ENCODE measurements at places on chromosomes 3 and 15.

DNA sequence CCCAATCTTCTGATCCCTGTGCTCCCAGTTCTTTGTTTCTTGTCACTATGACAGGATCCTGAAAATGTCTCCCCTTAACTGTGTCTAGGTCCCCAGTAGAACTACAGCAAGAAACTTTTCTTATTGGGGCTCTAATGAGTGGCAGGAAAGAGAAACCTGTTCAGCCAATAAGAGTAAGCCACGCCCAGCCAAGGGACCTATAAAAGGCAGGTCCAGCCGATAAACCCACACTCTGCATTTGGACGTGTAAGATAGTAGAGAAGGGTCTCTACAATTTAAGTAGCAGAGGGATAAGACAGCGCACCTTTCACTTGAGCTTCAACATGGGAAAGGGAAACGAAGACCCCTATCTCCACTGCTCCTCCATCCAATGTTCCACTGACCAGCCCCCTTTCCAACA is 149.9 kb downstream of the LMLN start:
- DNase-seq: no peak

- no peak for DNase-seq
These were observed 366.3 kb downstream of the IL20RB start for GRCh38 chr3:137324114-137324513.

DNA sequence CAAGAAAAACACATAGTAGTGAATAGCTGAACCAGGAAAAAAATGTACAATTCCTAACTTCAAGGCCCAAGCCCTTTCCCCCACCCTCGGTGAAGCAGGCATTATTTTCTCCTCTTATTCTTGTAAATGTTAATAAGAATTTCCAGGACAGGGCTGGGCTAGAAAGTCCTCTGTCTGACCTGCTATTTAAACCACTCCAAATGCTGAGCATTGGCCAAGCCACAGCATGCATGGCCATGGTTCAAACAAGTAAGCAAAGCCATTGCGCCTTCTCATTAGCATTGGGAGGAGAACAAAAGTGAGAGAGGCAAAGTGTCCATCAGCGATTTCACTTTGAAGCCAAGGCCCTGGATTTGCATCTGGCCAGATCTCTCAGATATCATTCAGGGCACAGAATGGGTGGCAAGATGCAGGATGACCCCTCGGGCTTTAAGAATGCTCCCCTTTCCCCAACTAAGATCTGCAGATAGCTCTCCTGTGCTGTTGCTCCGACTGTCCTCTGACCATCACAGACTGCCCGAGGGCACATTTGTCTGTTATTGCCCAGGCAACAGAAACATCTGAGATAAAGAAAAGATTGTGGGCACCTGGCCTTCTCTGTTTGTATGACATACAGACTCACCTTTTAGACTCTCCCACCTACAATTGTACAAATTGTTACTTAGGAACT is 46.3 kb downstream of the CEMIP start:
- no peak for DNase-seq

- no peak for DNase-seq
These were observed 53.3 kb upstream of the TLE3 start for GRCh38 chr15:70151003-70151402.

GRCh38 chr3:191008074-191008473 is 145.6 kb upstream of the GMNC start:
- DNase-seq: no peak

DNA sequence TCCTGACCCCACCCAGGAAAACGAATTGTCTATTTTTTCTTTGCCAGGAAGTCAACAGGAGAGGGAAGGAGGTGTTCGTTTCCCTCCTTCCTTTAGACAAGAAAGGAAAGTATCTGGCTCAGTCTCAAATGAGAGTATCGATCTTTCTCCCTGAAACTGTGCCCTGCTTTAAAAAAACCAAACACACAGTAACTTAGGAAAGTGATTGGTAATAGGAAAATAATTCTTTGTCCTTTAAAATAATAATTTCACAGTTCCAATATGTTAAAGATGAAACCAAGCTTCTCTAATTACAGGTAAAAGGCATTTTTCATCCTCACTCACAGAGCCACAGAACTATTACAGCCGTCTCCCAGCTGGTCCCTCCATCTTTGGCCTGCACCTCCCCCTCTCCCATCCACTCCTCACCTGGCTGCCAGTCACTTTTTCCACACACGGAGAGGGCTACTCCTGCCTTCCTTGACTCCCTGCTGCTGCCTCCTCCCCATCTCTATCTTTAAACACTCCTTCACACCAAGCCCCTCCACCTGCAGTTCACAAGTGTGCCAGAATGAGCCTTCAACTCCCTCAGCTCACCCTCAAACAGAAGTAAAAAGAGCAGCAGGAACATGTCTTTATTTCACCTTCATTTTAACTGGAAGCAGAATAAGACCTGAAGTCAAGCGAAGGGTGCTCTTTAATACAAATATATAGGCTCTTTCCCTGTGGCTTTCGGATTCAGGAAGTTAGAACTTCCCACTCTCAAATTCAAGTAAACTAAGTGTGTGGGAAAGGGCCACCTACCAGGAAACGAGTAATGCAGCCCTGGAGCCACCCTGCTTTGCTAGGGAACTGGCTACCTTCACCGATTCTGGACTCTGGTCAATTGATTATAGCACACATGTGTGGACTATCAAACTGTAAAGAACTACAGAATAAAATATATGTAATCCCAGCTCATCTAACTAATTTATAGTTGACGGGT is 116.4 kb downstream of the SENP2 start:
- no peak for DNase-seq

DNA sequence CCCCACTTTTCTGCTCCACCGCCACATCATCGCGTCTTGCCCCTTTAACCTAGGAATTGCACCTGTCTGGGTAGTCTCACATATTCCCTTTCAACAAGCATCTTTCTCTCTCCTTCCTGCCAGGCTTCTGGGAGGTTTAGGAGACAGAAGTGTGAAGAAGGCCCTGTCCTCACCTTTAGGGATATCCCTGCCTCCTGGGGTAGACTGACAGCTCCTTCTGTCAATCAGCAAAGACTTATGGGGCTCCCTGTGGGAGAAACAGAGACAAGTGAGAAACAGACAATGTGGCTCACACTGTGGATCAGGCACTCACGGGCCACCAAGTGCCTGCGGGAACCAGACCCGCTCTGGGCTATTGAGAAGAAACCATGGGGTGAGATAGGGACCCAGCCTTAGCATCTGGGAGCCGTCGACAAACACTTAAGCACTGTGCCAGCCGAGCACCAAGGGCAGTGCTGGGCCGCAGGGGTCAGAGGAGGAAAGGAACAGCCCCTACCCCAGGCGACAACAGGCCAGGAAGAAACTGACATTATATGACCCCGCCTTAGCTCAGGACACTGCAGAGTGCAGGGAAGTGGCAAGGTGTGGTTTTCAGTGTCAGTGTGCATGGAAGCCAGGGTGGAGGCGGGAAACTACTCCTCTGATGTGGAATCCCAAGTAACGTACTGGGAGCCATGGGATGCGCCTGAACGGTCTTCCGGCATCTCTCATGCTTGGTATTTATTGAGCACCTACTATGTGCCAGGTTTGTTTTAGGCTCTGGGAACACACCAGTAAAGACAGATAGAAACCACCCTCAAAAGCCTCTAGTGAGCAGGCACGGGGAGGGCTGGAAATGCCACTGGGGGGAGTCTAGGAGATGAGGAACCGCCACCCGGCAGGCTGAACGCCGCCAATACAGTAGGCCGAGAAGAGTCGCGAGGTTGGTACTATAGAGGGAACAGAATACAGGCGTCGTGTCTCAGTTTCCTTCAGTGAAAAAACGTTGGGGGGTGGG is 1.8 kb downstream of the EFCC1 start:
- DNase-seq: no peak

GRCh38 chr3:137010137-137010536 is 52.4 kb downstream of the IL20RB start:
- no peak for DNase-seq

Data from activated effector memory CD4-positive, alpha-beta T cell treated with anti-CD3 and anti-CD28 coated beads, Interleukin-2, amount 50 U/mL, for 16 hours (primary cell).